ENCODE measurements at places on chromosomes 16 and 17.

DNA sequence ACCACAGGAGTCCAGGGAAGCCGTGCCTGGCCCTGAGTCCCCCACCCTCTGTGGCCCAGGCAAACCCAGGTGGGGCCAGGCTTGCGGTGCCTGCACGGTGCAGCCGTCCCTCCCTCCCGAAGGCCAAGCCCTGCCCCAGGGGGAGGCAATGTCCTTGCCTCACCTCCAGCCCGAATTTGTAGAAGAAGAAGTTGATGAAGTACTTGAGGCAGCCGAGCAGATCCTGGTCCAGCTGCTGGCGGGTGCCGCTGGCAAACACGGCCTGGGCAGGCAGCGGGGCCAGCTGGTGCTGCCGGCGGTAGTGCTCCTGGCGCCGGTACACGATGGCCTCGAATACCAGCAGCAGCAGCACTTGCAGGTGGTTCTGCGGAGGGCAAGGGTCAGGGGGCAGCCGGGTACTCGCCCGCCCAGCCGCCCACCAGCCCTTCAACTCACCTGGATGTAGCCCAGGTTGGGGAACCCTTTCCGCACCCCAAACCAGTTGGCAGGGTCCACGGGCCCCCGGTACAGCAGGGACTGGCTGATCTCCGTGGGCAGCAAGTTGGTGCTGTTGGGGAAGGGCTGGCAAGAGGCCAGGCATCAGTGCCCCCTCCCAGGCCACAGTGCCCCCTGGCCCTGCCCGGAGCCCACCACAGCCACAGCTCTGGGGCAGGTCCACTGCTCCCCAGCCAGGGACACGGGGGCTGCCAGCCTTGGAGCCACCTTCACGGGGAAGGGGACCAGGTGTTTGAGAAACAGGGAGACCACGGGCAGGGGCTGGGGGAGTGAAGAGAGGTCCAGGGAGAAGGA lies 26.1 kb downstream of the CTU2 start:
- DNase-seq: no peak

GRCh38 chr16:17552351-17552750 lies 81.6 kb upstream of the XYLT1 start:
- no peak for DNase-seq

GRCh38 chr16:47946092-47946491 lies 209.7 kb downstream of the ABCC12 start:
- DNase-seq: no peak

- no peak for DNase-seq
Measured at GRCh38 chr16:70601576-70602575, 44.5 kb upstream of the IL34 start.

GRCh38 chr17:20012017-20012536 lies 2.9 kb downstream of the SPECC1 start:
- no peak for DNase-seq

DNA sequence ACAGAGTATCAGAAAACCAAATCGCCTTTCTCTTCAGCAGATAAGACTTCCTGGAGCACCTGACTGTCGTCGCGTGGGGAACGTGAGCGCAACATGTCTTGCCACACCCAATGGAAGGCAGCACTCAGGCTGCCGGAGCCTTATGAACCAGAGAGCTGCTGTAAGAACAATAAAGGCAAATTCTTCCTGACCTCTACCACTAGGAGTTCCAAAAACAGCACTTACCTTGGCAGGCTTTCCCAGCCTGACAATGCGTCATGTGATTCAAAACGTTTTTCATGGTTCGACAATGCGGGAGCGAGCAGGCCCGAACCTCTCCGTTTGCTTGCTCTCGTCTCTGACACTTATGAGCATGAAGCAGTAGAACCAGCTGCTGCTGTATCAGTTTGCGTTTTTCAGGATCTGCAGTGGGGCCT lies 75.8 kb upstream of the TRAP1 start:
- DNase-seq: no peak

DNA sequence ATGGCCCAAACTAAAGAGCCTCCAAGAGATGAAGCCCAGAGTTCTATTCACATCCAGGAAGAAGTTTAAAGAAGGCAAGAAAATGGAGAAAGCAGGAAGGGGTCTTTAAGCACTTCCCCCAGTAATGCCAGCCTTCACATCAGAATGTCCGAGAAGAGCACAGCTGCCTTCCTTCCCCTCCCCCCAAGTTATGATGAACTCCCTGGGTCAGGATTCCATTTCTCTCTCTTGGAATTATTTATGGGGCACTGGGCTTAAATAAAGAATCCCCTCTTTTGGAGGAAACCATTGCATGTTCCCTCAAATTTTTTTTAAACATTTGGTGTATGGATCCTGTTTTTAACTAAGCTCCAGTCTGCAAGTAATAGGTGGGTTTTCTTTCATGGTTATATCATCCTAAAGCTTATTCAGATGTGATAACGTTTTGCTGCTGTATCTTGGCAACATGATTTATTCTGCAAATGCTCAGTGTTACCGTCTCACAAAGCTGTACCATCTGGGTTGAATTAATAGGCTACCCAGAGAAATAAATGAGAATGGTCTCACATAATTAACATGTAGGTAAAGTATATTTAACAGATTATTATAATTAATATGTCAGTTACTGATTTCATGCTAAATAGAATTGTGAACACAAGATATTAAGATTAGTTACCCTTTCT lies 160.9 kb upstream of the TOX3 start:
- no peak for DNase-seq

GRCh38 chr16:75798714-75799113 lies 72.4 kb upstream of the CPHXL start:
- DNase-seq: no peak

DNA sequence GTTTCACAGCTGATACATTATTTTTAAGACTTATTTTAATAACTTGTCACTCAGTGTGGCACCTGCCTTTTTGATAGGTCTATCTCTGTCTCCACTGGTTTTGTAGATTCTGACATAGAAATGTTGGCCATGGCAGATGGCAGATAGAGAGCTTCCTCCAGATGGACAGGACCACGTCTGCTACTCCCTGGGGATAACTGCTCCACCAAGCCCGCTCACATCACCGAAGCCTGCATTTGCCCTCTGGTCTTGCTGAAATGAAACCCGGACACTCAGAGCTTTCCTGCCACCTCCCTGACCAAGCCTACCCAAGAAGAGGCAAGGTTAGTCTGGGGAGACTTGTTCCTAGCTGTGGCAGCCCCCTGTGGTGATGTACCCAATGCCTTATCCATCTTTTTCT lies 16.4 kb upstream of the HAP1 start:
- no peak for DNase-seq

DNA sequence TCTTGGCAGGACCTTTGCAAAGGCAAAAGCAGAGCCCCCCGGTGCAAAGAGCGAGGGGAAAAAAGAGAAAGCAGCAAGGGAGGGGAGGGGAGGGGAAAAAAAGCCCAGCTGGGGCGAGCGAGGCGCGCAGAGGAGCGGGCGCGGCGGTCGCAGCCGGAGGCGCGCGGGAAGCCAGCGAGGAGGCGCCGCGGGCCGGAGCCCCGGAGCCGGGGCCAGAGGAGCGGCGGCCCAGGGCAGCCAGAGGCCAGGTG lies 129 bp downstream of the IRX5 start:
- DNase-seq: no peak

DNA sequence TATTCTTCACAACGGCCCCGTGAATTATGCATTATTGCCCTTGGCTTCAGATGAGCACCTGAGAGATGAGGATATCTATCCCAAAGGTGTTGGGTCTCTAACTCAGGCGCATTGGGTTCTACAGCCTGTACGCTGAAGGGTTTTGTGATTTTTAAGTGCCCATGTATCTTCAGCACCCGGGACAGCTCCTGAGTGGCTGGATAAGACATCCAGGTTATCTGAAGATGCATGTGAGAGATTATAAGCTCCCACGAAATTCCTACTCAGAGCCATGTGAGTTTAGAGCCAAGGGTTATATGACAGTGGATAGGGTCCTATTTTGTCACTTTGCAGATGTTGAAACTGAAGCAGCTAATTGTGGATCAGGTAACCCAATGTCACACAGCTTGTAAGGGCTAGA lies 612.3 kb upstream of the EEF2KMT start:
- no peak for DNase-seq

GRCh38 chr17:74307984-74308773 lies 17.8 kb upstream of the KIF19 start:
- no peak for DNase-seq

- DNase-seq: no peak
Measured at GRCh38 chr17:28526381-28526780, 20.2 kb downstream of the FOXN1 start.

DNA sequence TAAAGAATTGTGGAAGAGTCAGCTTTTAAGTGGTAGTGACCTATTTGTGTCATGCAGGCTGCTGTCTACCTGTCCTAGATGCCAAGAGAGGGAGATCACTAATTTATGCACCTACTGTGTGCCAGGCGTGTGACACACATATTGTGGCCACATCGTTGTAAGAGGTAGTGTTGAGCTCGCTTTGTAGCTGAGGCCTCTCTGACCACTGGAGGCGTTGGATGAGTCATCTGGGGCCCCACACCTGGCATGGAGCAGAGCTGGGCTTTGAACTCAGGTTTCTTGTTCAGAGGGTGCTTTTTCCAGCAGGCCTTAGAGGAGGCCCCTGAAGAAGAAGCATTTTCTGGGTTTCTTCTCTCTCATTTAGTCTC lies 52.3 kb upstream of the LGALS9 start:
- no peak for DNase-seq

DNA sequence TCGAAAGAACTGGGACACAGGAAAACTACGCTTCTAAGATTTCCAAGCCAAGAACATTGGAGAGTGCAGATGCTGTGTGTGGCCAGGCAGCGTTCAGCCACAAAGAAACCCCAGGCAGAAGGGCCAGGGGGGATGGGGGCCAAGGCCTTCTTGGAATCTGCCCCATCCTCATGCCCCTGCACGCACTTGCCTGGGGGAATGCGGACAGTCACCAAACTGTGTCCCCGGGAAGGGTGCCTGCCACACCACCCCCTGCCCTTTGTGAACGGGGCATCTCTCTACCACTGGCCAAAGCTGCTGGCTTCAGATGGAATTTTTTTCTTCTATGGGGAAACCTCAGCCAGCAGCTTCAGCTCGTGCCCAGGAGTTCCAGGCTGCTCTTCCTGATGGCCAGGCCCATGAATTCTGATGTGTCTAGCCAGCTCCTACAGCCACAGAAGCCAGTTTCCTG lies 32.0 kb upstream of the DNAH17 start:
- no peak for DNase-seq

DNA sequence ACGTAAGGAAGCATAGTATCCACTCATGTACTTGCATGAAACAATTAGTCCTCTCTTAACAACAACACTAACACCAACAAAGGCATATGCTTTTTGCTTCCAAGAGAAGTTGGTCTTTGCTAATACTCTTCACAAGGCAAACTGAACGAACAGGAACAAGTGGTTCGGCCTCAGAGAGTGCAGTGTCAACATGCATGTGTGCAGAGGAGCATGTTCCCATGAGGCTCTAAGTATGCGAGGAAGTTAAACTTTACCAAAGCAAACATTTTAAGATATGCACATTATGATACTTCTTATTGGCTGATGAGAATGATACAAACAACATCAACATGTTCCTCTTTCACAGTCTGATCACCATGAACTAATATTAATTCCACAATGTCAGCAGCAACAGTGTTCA lies 285.3 kb upstream of the IRX5 start:
- DNase-seq: no peak

DNA sequence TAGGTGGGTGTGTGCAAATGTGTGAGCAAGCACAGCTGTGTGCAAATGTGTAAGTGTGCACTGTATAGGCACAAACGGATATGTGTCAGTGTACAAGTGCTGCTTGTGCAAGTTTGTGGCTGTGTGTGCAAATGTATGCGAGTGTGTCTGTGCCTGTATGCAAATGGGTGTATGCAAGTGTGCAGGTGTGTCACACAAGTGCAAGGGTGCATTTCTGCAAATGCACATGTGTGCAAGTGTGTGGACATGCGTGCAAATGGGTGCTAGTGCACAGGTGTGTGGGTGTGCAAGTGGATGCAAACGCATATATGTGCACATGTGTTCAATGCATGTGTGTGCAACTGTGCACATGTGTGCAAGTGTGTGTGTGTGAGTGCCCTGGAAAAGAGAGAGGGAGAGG lies 76.5 kb upstream of the TNRC6C start:
- no peak for DNase-seq

- DNase-seq: peak; percentile 63
Measured at GRCh38 chr17:76816590-76817135, 51.5 kb upstream of the MGAT5B start.

DNA sequence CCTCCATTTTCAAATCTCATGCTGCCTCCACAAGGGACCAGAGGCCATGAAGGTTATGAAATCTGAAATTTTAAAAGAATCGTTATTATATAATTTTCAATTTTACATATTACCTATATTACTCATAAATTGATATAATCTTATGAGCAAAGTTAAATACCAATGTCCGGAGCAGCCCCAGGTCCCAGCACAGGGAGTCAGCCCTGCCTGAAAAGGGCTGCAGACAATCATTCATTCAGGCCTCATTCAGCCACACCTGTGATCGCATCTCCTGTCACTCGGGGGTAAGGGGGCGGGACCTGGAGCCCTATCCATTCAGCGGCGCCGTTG lies 172.5 kb downstream of the AHSP start:
- no peak for DNase-seq

- DNase-seq: no peak
Measured at GRCh38 chr16:68987734-68988457, 117.6 kb upstream of the HAS3 start.

DNA sequence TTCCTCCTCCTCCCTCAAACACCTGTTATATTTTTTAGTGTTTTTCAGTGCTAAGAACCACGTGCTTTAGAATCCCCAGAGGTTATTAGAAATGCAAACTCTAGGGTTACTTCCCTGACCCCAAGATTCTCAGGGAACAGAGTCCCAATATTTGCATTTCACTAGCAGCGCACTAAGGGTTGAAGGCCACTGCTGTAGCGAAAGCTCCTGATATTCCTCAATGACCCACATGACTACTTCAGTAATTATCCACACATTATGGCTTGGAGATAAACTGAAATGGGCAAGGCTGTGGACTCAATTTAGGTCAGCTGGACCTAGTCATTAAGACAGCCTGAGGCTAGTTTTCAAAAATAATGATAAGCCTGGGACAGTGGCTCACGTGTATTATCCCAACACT lies 78.5 kb upstream of the BCAR1 start:
- no peak for DNase-seq

GRCh38 chr17:64423881-64424280 lies 25.0 kb upstream of the MILR1 start:
- no peak for DNase-seq

GRCh38 chr17:73400915-73401545 lies 89.2 kb upstream of the CDC42EP4 start:
- no peak for DNase-seq

- DNase-seq: no peak
Measured at GRCh38 chr17:61442136-61442775, 10.0 kb upstream of the TBX4 start.

GRCh38 chr17:14204084-14204483 lies 32.6 kb downstream of the CDRT15 start:
- no peak for DNase-seq

- DNase-seq: no peak
Measured at GRCh38 chr16:11794996-11795886, 1.8 kb downstream of the ZC3H7A start.

- DNase-seq: no peak
Measured at GRCh38 chr16:70694088-70694867, 8.4 kb upstream of the MTSS2 start.

Measured in CD4-positive, alpha-beta T cell treated with Interleukin-10 for 1 hour (primary cell).